Stimulated activated CD4-positive, alpha-beta T cell treated with anti-CD3 and anti-CD28 coated beads, Interleukin-12 subunit alpha, Interleukin-12 subunit beta, amount 100 ng/mL, for 48 hours (primary cell): ENCODE measurements at places on chromosomes 3 and 15.

DNA sequence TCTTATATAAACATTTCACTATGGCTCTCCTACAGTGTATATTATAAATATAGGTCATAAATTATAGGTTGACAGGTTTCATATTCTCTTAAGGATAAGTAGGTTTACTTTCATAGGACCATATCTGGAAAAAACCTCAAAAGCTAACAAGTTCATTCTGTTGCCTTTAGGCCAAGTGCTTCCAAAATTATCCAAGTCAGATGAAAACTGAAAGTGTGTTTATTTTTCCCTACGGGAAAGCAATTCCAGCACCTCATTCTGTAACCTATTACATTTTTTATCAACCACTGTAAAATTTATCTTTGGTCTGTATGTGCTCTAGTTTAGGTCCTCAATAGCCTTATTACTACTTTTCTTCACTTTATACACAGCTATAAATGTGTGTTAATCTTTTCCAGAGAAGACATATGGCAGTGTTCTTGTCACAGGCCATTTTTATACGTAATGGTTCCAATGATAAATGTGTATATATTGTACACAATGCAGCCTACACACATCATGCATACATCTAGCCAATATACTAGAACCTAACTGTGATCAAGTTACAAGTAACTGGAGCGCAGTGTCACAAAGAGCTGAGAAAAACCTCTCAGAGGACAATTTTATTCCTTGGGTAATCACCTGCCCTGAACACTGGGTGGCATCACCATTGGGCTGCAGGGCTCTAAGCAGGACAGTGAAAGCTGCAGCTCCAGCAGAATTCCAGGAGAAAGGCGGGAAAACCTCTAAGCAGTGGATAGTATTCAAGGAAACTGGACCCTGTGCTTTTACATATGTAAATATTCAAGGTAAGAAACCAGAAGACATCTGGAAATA, 251.3 kb downstream of the CTNNB1 start:
- DNase-seq = no peak

GRCh38 chr15:48374472-48374871, 43.2 kb downstream of the DUT start:
- no peak for DNase-seq

DNA sequence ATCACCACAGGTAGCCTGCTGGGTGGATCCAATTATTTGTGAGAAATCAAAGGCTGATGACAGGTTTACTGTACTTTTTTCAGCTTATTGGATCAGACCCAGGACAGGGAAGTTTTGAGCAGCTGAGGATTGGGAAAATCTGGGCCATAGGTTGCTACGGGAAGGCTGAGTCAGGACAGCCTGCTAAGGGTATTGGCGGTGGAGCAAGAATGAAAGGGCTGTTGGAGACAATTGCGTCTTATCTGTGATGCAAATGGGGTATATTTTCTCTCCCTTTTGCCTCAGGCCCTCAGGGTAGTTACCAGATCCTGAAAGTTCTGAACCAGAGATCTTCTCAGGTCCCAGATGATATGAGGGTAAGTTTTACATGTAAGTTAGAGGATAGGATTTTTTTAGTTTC, 317.7 kb downstream of the EDEM1 start:
- DNase-seq = no peak

DNA sequence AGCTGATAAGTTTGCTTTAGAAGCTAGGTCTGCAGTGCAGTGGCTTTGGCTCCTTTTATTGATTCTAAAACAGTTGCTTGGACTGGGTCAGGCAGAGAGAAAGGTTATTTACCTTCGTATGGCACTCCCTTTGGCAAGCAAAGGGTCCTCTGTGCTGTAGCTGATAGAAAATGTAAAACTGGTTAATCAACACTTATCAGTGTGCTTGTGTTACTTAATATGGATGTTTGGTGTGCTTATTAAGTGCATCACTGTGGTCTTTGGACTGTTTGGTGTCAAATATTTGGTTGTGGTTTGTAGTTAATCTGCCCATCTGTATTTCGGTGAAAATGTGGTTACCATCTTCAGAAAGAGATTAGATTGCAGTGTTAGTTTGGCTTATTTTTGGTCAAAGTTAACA, 16.0 kb downstream of the UBE2E2 start:
- DNase-seq = no peak

GRCh38 chr3:50617911-50618481, 1.0 kb downstream of the MAPKAPK3 start:
- no peak for DNase-seq

- no peak for DNase-seq
These were observed 34.2 kb upstream of the TF start for GRCh38 chr3:133712017-133712416.

DNA sequence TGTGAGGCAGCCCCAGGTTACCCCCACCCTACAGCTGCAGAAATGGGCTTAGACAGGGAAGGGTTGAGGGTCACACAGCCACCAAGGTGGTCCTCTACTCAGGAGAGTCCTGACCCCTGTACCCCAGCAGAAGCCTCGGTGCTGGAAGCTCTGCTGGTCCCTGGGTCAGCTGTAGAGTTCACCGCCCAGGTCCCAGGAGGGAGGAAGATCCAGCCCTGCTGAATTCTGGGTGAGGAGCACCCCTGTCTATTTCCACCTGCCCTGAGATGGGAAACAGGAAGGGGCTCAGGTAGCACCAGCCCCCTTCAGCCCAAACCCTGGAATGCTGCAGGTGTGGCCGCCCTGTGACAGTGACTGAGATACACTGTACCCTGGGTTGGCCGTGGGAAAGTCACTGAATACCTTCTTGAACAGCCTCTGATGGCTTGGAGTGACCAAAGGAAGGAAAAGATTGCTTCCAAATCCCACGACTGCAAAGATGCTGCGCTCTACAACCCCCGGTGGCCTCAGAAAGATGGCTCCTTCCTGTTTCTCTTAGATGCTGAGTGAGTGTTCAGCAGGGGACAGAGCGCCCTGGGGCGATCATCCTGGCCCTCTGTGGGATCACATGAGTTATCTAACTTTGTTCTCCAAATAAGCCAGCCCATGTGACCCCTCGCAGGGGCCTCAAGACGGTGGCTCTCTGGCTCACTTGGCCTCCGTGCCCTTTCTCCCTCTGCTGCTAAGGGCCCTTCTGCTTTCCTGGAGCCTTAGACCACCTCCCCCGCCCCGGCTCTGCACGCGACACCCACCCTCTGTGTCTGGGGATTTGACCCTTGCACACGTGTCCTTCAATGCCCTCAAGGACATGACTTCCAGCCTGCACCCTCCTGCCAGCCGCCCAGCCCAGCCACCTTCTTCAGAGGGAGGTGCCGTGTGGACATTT, 141.9 kb downstream of the NSMCE3 start:
- DNase-seq = no peak

DNA sequence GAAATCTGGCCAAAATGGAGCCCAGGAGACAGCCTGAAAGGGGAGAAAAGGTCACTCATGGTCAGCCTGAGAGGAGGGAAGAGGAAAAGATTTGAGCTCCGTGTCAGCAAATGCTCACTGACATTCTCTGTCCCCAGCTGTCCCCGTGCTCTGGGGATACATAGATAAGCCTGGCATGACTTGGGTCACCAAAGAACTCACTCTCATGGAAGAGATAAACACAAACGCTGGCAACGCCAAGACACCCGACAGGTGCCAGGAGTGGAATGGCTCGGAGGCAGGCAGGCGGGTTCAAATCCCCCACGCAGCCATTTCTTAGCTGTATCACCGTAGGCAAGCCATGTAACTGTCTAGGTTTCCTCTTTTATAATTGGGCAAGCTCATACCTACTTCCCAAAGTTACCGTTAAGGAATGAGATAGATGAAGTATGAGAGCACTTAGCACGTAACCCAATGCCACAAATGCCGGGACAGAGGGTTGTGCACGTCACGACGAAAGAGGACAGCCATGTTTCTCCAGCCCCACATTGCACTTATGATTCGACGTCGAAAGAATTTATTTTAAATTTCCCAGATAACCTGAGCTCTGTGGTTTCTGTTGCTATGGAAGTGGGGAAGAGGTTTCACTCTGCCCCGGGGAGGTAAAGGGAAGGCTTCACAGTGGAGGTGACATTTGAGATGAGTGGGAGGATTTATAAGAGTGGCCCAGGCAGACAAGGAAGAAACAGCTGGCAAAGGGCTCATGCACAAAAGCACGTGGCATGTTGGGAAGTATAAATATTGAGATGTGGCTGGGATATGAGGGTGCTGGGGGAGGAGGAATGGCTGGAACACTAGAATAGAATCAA, 41.4 kb upstream of the TSEN2 start:
- no peak for DNase-seq

DNA sequence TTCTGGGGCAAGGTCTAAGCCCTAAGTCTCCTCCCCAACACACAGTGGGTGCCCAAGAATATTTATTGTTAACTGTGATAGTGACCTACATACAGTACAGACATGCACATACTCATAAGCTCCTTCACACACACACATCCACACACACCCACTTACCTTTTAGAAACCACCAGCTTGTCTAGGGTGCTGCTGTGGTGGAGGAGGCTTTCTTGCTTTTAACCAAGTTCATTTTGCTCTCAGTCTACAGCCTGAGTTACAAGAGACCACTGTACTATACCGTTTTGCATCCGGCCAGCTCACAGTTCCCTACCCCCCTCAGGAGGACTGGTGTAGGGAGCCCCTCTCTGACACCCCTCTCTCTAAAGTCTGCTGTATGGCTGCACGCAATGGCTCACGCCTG, 16.7 kb downstream of the DAPK2 start:
- no peak for DNase-seq
